Stimulated activated CD8-positive, alpha-beta memory T cell treated with anti-CD3 and anti-CD28 coated beads, Interleukin-7, amount 100 ng/mL, for 24 hours (primary cell): ENCODE measurements at places on chromosomes 13 and 19.
A peak's percentile ranks its signal among the peaks of the same experiment; 100 is the strongest.

- no peak for DNase-seq
Observed at GRCh38 chr13:91817250-91817649, 418.8 kb downstream of the GPC5 start.

DNA sequence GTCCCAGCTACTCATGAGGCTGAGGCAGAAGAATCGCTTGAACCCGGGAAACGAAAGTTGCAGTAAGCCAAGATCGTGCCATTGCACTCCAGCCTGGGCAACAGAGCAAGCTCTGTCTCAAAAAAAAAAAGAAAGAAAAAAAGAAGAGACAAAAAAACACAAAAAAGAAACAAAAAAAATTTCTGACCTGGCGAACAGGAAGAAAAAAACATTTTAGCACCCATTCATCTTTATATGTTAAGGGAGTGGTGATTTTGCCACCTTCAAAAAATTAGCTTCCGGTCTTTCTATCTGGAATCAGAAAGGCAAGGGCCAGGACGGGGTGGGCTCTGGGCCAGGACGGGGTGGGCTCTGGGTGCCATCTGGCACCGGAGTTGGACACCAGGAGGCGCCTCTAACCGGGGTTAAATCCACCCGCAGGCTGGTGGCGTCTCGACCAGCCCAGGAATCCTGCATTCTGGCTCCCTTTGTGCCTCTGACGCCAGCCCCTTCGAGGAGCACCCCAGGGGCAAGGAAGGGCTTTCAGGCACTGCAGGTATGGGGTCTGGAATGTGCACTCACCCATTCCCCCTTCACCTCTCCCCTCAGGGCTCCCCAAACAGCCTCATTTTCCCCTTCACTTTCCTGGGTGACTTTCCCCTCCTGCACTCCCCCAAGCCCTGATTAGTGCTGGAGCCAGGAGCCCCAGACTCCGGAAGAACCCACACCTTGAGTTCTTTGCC, 10.4 kb upstream of the ZSWIM4 start:
- DNase-seq = peak; percentile 45

- no peak for DNase-seq
Observed at GRCh38 chr13:97319113-97319720, 97.1 kb downstream of the MBNL2 start.

- DNase-seq = no peak
Observed at GRCh38 chr13:94481941-94482340, 2.5 kb upstream of the DCT start.

- DNase-seq = no peak
Observed at GRCh38 chr13:24184265-24184841, 23.8 kb downstream of the SPATA13 start.
